ENCODE measurements at places on chromosomes 11 and 22.

GRCh38 chr11:7657306-7658025 is 15.8 kb downstream of the CYB5R2 start:
- DNase-seq = peak; percentile 74

- no peak for DNase-seq
Measured at GRCh38 chr11:112590764-112591163, 330.1 kb upstream of the PLET1 start.

DNA sequence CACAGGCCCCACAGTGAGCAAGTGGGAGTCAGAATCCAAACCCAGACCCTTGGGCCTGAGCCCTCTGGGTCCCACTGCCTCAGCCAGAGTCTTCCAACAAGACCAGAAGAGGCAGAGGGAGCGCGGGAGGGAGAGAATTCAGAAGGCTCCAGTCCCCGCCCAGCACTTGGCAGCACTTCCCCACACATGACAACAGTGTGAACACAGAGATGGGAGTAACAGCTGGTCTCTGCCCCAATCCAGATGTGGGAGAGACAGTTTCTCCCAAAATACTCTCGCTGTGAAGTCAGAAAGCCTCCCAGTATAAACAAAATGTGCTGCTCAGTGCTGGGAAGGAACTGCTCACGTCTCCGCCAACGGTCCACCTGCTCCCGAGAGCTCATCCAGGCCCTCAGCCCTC is 219.9 kb downstream of the MN1 start:
- DNase-seq = peak; percentile 58

- DNase-seq = no peak
Measured at GRCh38 chr11:86117001-86117711, 48.3 kb upstream of the PICALM start.

DNA sequence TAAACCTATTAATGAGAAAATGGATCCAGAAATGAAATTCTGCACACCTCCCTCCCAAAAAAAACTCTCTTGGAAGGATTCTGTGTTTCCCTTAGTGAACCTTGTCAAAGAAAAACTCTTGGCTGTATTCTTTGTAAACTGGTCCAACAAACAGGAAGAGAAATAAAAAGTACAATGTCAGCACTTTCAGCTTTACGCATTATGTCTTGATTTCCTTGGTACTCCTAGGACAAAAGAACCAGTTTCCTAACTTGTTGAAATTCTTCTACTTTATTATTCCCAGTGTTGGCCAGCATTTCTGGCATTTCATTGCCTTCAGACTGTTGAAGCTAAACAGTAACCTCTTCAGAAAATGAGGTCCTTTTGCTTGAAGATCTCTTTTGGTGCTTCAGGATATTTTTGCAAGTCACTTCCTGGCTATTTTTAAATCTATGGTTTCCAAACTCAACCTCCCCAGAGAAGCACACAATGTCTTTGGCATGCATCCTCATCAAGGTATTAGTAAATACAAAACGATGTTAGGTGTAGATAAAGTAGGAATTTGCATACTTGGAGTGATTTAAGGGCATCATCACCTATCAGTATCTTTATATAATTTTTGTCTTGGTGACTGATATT is 342.7 kb downstream of the AASDHPPT start:
- no peak for DNase-seq
